ENCODE measurements at places on chromosomes 1 and 21.
A peak's percentile ranks its signal among the peaks of the same experiment; 100 is the strongest.

DNA sequence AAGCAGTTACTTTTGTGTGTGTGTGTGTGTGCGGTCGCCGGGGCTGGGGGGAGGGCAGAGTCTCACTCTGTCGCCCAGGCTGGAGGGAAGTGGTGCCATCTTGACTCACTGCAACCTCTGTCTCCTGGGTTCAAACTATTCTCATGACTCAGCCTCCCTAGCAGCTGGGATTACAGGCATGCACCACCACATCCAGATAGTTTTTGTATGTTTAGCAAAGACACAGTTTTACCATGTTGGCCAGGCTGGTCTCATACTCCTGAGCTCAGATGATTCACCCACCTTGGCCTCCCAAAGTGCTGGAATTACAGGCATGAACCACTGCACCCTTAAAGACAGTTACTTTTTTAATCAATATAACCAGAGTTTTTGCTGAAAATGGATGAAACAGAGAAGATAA is 207.0 kb downstream of the PTPRC start:
- DNase-seq = no peak

DNA sequence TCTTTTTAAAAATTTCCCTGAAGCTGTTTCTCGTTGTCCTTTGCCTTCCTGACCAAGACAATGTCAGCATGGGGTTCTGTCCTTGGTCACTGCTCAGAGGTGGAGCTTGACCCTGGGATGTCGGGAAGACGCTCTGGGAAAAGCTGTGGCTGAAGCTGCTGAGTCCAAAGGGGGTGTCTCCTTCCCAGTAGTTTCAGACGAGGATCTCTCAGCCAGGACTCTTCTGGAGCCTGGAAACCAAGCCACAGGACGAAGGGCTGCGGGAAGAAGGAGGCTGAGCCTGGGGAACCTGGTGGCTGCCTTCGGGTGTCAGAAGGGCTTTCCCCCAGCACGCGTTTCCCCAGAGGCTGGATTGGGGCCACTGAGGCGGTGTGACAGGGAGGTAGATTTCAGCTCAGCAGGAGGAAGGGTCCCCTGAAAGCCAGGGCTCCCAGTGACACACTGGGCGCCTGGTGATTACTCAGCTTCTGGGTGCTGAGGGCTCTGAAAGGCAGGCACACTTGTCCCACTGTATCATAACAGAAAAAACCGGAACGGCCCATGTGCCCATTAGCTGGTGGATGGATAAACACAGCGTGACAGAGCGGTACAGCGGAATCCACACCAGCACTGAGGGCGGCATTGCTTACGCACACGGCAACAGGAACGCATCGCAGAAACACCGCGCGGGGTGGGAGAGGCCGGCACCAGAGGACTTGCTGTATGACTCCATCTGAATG is 5.0 kb upstream of the KRTAP12-1 start:
- no peak for DNase-seq

DNA sequence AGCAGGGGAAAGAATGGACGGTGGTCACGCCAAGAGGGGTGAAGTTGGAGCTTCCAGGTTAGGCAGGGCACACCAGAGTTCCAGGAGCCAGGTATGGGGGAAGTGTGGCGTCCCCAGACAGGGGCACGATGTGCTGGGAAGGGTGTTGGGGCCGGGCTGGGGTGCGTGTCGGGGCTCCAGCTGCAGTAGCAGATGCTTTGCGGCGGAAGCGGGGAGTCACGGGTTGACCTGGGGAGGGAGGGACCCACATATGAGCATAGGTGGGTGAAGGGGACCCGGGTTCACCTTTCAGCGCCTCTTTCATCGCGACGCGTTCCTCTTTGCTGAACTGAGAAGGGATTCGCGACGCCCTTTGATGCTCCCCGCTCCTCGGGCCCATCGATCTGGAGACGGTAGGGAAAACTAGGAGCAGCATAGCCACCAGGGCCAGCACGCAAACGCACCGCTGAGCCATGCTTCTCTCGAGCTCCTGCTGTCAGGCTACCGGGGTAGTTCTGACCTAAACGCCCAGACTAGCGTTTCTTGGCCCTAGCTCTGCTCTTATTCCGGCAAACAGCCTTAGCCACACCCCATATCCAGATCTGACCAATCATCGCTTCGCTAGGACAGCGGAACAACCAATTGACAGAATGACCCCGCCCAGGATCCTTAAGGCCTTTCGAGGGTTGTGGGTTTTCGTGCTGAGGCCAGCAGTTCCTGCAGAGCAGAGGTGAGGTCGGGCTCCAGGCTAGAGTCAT is at the start of gene PM20D1:
TSS of gene PM20D1 (minus strand) at position 514 of the 737 bp plus-strand sequence. CDS start at position 454, 60 bp downstream.
- peak; percentile 75 for DNase-seq

GRCh38 chr1:56548571-56548970 is 30.8 kb downstream of the PLPP3 start:
- no peak for DNase-seq

DNA sequence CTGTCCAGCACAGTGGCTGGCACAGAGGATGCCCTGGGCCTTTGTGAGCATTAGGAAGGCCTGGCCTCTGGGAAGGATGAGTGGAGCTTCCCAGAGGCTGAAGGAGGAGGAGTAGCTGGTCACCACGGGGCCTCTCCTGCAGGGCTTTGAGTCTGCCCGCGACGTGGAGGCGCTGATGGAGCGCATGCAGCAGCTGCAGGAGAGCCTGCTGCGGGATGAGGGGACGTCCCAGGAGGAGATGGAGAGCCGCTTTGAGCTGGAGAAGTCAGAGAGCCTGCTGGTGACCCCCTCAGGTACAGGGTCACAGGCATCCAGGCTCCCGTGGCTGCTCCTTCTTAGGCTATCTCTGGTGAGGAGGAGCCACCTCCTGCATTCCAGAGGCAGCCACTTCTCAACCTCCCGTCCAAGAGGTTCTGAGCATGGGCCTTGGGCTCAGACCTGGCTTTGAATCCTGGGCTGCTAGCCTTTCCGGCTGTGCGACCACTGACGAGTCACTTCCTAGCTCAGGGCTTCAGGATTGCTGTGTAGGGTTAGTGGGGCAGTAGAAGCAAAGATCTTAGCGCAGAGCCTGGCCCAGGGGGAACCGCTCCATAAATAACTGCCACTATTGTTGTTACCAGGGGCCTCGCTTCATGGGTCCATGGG is 14.0 kb downstream of the SESN2 start:
- no peak for DNase-seq

DNA sequence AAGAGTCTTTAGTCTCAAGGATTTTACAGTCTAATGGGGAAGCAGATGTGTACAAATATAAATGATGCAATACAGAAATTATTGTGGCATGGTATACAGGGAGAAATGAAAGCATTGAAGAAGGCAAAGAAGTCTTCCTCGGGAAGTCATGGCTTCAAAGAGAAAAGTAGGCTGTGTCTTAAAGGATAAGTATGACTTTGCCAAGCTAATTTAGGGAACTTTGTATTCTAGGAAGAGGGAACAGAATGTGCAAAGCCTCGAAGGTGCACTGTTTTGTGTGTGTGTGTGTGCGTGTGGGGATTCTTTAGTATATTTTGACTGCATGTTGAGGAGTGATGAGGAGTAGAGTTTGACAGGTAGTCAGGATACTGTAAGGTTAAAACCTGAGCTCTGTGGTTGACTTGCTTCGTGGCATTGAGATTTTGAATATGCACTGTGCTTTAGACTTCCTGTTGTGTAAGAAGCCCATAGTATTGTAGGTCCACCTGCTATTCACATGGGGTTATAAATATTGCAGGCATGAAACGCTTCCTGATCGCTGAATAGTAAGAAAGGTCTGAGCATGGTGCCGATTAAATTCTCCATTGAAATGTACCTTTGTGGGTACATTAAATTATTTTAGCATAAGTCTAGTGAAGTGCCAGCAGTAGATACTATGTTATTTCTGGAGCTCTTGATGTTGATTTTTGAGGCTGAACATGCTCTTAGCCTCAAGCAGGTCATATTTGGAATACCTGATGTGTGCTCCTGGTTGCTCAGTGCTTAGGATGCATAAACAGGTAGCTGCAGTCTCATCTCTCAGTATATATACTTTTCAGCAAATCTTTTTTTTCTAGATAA is 8.0 kb downstream of the SMAP2 start:
- DNase-seq = no peak

DNA sequence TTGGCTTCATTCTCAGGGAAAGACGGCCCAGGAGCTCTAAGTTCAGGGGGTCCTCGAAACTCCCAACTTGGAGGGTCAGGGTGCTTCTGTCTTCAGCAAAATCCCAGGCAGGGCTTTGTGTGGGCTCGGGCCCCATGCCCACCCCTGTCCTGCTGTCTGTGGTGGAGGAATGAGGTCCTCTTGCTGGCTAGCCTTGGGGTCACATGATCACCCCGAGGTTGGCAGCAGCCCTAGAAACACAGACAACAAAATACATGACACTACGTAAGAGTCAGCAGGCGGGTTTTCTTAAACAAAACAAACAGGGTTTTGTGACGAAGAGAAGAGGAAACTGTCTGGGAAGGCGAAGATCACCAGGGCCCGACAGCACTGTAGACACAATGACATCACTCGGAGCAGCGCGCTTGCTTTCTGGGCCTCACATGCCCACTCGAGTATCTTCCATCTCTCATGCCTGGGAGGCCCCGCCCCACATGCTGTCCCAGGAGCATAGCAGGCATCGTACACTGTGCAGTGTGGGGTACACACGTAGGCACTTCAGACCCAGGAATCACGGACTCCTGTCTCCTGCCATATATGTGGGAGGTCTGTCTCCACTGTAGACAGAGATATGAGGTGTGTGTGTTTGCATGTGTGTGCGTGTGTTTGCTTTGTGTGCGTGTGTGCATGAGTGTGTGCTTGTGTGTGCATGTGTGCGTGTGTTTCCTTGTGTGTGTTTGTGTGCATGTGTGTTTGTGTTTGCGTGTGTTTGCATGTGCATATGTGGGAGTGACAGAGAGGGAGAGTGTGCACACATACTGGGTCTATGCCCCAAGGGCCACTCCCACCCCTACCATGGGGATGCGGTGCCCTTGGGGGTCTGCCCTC is 94.7 kb downstream of the SIK1 start:
- no peak for DNase-seq

Data from iPS-NIHi11 (cell line).